ENCODE measurements at places on chromosomes 16 and 17. TPM values are rescaled to one million over a fixed set of nuclear protein-coding genes. Genes with fewer than 3 reads are reported as not detected.

GRCh38 chr17:6539871-6540270 lies 16.5 kb downstream of the PITPNM3 start:
- DNase-seq, result no peak

- DNase-seq, result no peak
Observed at GRCh38 chr16:85335584-85336491, 223.6 kb upstream of the CIBAR2 start.

- no peak for DNase-seq
Observed at GRCh38 chr16:85955566-85955965, 56.6 kb downstream of the IRF8 start.

- no peak for DNase-seq
Observed at GRCh38 chr17:46773676-46774075, 44.8 kb downstream of the WNT3 start.

DNA sequence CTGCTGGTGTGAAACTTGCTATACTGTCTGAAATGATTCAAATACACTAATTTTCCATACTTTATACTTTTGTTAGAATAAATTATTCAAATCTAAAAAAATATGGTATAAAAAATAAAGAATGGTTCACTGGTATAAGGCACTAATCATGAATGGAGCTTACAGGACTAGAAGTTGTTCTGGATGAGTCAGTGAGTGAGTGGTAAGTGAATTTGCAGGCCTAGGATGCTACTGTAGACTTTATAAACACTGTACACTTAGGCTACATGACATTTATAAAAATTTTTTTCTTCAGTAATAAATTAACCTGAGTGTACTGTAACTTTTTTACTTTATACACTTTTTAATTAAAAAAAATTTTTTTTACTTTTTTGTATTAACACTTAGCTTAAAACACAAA lies 95.5 kb downstream of the MAP2K4 start:
- no peak for DNase-seq

- DNase-seq, result no peak
Observed at GRCh38 chr17:33493566-33493965, 200.5 kb upstream of the ASIC2 start.

GRCh38 chr17:2008332-2009126 lies 16.6 kb downstream of the RTN4RL1 start:
- no peak for DNase-seq

- DNase-seq, result no peak
Observed at GRCh38 chr17:78258323-78259191, 27.1 kb downstream of the TMEM235 start.

GRCh38 chr16:26196310-26196709 lies 504.6 kb downstream of the HS3ST4 start:
- no peak for DNase-seq

DNA sequence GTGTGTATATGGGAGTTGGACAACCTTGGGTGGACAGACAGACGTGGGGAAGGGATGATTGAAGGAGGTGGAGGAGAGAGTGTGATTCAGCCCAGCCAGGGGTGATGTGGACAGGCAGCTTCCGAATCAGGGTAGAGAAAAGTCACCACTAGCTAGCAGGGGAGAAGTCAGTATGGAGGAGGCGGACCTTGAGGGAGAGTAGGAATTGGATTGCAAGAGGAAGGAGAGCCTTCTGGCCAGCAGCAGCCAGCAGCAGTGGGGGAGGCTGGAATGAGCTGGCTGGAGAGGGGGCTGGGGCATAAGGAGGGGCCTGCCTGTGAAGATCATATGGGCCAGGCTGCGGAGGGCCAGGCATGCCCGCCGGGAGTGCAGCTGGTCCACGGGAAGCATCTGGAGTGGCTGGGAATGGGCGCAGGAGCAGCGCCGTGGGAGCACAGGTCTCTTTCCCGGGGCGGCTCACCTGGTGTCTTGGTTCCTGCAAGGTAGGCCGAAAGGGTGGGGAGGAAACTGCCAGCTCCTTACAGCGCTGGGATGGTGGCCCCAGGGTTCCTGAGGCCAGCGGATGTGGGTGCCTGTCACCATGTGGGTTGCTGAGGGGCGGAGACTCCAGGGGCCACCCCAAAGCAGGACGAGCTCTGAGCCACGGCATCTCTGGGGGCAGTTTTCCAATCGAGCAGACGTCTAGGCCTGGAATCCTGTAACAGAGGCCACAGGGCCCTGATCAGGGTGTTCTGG lies 235.3 kb downstream of the SEC14L1 start:
- DNase-seq, result peak; percentile 65

MRPS34 gene
- polyA plus RNA-seq, result 55.8 TPM

- DNase-seq, result no peak
Observed at GRCh38 chr17:57305908-57306504, 49.7 kb downstream of the MSI2 start.

GAS7 gene
- 5.6 TPM for polyA plus RNA-seq

CACNG5 gene
- polyA plus RNA-seq, result not detected

IL17C gene
- not detected for polyA plus RNA-seq

GRCh38 chr16:74868501-74868900 lies 93.9 kb upstream of the FA2H start:
- no peak for DNase-seq

All from AG04450 (cell line).